ENCODE measurements at places on chromosomes 12 and 14.

DNA sequence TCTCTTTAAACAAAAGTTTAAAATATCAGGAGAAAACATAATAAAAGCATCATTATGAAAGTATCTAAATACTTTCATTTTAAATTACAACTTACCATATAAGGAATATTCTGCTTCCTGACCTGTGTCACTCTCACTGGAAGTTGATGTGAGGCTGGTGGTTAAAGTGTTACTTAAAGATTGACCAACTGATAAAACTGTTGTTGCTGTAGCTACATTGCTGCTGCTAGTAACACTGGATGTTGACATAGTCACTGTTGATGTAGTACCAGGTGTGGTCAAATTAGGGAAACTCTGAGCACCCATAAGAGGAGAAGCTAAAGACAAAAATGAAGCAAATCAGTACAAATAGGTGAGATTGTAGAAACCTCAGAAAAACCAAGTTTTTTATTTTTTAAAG is 79.9 kb downstream of the HECTD1 start:
- no peak for DNase-seq

GRCh38 chr12:4584281-4584680 is 22.3 kb downstream of the DYRK4 start:
- no peak for DNase-seq

DNA sequence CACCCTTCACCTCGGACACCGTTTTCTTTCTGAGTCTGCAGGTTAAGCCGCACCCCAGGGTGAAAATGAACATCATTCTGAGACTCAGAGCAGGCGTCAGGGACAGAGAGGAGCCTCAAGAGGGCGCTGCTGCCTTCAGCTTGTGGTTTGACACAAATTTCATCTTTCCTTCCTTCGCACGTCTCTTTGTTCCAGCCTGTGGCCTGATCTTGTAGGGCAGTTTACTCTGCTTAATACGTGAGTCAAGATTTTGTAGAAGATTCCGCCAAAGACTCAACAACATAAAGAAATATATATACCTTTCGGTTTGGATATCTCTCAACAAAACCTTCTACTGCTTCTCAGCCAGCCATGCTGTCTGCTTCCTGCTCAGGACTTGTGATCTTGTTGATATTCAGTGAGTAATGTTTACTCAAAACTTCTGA is 329.3 kb upstream of the OR4E1 start:
- peak; percentile 86 for DNase-seq

- DNase-seq: no peak
Measured at GRCh38 chr12:64824500-64825142, at the start of gene TBC1D30. TSS of gene TBC1D30 (plus strand) at chr12:64824647. CDS start at chr12:64824880, 233 bp downstream.

GRCh38 chr12:122878780-122879612 is 16.9 kb downstream of the VPS37B start:
- DNase-seq: peak; percentile 58

GRCh38 chr14:33738491-33738890 is 212.4 kb downstream of the EGLN3 start:
- no peak for DNase-seq

- no peak for DNase-seq
Measured at GRCh38 chr12:107894589-107894988, 120.1 kb downstream of the ASCL4 start.
